Esophagus squamous epithelium (tissue), 5 donors: ENCODE measurements at places on chromosomes 3 and 15.
A peak's percentile ranks its signal among the peaks of the same experiment; 100 is the strongest.

- H3K27ac ChIP-seq, result no peak overlapping the region
- no peaks in the 10 kb centered on the region for H3K4me1 ChIP-seq
- no peaks in the 10 kb centered on the region for H3K36me3 ChIP-seq
Measured at GRCh38 chr3:140856905-140857304, 84.7 kb upstream of the SLC25A36 start.

DNA sequence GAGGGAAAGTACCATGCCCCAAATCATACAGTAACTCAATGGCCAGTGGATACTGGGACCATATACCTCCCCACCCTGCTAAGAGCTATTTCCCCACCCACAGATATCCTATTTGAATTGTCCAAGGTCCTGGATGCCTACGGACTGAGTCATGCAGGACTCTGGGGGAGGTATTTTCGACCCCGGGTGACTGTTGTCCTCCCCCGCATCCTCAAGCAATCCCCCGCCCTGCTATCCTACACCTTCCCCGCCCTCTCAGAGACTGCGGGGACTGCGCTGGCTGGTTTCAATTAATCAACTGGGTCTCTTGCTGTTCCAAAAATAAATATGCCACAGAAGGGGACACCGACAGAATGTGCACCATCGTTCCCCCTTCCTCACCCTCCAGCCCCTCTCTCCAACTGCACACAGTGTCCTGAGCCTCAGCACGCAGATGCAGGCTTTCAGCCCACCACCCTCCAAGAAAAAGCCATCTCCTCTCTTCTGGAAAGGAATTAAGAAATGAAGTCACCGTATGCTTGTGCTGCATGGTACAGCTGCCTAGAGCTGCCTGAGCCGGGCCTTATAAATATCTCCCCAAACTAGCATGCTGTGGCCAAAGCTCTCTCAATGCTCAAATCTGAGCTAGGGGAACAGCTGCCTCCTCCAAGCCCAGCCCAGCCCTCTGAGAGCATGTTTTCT lies 8.1 kb downstream of the CAV3 start:
- H3K27ac ChIP-seq, result no peak overlapping the region
- H3K4me1 ChIP-seq, result peaks cover 6% of the 10 kb centered on the region
- DNase-seq, result no peak
- H3K36me3 ChIP-seq, result no peaks in the 10 kb centered on the region

GRCh38 chr15:42608110-42608531 lies 32.7 kb downstream of the STARD9 start:
- H3K27me3 ChIP-seq, result no peaks in the 10 kb centered on the region
- H3K4me3 ChIP-seq, result no peak overlapping the region

- H3K4me1 ChIP-seq, result peaks cover 6% of the 10 kb centered on the region
- no peaks in the 10 kb centered on the region for H3K27me3 ChIP-seq
- no peak overlapping the region for H3K27ac ChIP-seq
Measured at GRCh38 chr15:60840306-60840702, 361.4 kb upstream of the ICE2 start.

DNA sequence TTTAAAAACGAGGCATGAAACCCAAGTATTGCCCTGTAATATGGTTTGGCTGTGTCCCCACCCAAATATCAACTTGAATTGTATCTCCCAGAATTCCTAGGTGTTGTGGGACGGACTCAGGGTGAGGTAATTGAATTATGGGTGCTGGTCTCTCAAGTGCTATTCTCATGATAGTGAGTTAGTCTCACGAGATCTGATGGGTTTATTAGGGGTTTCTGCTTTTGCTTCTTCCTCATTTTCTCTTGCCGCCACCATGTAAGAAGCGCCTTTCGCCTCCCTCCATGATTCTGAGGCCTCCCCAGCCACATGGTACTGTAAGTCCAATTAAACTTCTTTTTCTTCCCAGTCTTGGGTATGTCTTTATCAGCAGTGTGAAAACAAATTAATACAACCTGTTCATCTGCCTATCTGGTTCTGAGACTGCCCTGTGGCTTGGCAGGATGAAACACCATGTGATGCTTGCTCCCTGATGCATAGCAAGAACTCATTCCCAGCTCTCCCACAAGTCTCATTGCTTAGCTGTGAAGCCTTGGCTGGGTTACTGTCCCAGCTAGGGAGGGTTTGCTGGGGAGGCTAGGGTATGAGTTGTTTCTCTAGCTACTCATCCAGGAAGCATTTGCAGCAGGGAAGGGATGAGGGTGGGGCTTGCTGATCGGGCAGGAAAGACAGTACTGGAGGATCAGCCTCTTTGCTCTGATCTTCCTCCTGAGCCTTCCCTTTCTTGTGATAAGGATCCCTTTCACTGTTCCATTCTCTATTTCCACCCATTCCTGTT lies 3.7 kb upstream of the SQOR start:
- H3K36me3 ChIP-seq, result no peaks in the 10 kb centered on the region
- peak overlapping the region; percentile 81 for H3K27ac ChIP-seq
- H3K27me3 ChIP-seq, result no peaks in the 10 kb centered on the region

DNA sequence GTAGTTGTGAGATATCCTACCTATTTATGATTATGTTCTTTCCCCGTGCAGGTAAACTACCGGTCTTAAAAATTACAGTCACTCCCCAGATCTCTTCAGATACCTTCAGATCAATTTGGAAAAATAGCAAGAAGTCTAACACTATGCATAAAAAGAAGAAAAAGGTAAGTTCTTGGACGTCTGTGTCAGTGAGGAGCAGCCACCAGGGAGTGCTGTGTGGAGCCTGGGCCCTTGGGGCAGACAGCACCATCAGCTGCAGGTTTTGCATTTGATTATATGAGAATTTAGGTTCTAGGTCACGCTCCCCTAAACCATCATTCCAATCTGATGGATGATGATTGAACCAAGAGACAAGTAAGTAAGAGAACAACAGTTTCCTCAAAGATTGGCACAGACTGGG lies 8.9 kb upstream of the RNF7 start:
- H3K27ac ChIP-seq, result no peak overlapping the region
- no peaks in the 10 kb centered on the region for H3K36me3 ChIP-seq
- no peak for DNase-seq

GRCh38 chr3:12452361-12453330 lies 31.6 kb upstream of the TSEN2 start:
- H3K4me1 ChIP-seq, result no peaks in the 10 kb centered on the region
- H3K27ac ChIP-seq, result no peak overlapping the region
- no peaks in the 10 kb centered on the region for H3K36me3 ChIP-seq
- no peak for DNase-seq
- no peaks in the 10 kb centered on the region for H3K27me3 ChIP-seq

GRCh38 chr15:25244731-25245585 lies 193.9 kb downstream of the UBE3A start:
- no peak for DNase-seq
- H3K4me3 ChIP-seq, result no peak overlapping the region
- H3K36me3 ChIP-seq, result no peaks in the 10 kb centered on the region
- no peak overlapping the region for H3K27ac ChIP-seq

DNA sequence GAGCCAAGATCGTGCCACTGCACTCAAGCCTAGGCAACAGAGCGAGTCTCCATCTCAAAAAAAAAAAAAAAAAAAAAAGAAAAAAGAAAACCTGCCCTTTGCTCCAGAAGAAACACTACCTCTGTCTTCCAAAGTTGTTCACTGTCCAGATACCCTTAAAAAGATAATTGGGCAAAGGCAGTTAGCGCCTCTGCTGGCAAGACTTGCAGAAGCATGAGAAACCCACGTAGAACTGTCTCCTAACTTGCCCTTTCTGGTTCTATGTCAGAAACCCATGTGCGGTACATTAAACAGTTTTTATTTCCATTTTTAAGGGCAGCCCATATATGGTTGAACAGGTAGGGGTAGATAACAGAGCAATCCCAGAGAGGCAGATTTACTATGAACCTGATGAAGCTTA lies 1026.4 kb downstream of the ROBO2 start:
- no peak overlapping the region for H3K4me3 ChIP-seq
- no peaks in the 10 kb centered on the region for H3K27me3 ChIP-seq
- H3K27ac ChIP-seq, result no peak overlapping the region
- no peaks in the 10 kb centered on the region for H3K36me3 ChIP-seq
- DNase-seq, result no peak
- no peaks in the 10 kb centered on the region for H3K4me1 ChIP-seq

DNA sequence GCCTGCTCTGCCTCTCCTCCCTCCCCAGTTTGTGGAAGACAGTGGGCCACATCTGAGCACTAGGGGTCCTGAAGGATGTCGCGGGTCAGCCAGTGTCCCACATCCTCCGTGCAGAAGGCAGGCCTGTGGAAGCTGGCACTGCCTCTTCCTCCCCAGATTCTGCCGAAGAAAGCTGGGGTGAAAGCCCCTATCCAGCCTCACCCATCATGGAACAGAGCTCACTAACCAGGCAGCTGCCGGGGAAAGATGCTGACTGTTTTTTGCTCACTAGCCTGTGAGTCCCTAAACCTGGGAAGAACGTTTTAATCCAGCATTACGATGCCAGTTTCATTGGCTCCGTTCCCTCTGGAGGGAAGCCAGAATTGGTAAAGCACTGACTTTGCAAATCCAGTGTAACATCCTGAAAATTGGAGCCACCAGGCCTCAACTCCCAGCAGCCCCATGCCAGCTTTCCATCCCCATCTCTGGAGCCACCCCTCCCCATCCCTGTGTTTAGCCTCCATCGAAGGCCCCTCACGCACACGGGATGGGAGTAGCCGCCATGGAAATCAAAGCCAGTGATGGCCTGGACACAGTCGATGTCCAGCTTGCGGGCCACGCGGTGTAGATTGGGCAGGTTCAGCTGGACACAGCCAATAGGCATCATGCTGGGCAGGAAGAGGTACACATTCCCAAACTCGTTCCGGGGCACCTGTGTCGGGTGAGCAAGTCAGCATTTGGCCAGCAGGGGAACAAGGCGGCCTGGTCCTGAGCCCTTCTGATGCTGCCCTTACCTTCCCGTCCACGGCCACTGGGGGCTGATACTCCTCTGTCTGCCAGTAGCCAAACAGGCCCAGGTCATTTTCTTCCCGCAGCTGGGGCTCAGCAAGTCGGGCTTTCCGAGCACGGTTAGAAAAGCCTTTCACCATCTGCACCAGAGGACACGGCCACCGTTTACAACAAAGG lies 23.5 kb downstream of the TMEM43 start:
- DNase-seq, result no peak
- H3K27ac ChIP-seq, result peak overlapping the region; percentile 43
- peaks cover 43% of the 10 kb centered on the region for H3K4me1 ChIP-seq
- H3K4me3 ChIP-seq, result no peak overlapping the region
- peaks cover 6% of the 10 kb centered on the region for H3K36me3 ChIP-seq

DNA sequence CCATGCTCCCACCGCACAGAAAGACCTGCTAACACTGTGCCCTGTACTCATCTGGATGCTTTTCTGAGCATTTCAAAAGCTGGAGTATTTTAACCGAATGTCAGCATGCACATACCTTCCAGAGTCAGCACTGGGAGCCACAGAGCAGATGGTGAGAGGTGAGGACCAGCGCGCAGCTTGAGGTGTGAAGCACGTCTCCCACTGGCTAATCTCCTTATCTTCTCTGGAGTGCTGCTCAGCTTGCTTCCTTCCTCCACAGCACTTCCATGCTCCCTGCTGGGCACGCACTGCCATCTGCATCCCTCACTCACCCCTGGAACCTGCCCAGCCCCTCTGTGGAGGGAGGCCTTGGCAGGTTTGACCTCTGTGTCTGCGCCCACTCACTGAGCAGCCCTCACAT lies at the start of gene GNB5:
Gene GNB5 (minus strand): TSS at position 186 of the 400 bp plus-strand sequence. CDS start 6,716 bp downstream, outside the sequence.
- no peaks in the 10 kb centered on the region for H3K4me1 ChIP-seq
- no peak within 1 kb of the TSS for H3K27ac ChIP-seq
- DNase-seq, result no peak
- no peaks in the 10 kb centered on the region for H3K27me3 ChIP-seq
- H3K36me3 ChIP-seq, result no peaks in the 10 kb centered on the region

GRCh38 chr15:35867356-35867755 lies 321.4 kb upstream of the DPH6 start:
- H3K4me3 ChIP-seq, result no peak overlapping the region
- DNase-seq, result no peak
- no peak overlapping the region for H3K27ac ChIP-seq

DNA sequence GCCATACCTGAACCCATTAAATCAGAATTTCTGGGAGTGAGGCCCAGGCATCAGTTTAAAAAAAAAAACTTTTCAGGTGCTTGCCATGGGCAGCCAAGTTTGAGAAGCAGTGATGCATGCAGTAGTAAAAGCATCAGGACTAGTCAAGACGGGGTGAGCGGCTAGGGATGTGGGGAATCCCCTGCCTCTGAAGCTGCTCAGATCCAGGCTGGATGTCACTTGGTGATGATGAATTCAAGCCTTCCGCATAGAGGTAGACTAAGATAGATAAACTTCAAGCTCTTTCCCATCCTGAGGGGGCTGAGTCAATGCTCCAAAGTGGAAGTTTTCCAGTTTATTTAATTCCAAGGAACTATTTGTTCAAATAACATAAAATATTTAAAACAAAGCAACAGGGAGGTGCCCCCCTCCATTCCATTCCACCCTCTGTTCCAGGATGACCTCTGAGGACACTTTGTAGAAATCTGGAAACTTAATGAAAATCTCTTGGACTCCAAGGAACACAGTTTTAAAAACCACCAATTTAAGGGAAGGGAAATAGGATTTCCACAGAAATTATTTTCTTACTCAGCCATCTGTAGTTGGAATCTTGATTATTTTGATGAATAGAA lies 100.4 kb upstream of the NR2E3 start:
- H3K4me1 ChIP-seq, result peaks cover 68% of the 10 kb centered on the region
- no peaks in the 10 kb centered on the region for H3K27me3 ChIP-seq
- no peak overlapping the region for H3K27ac ChIP-seq
- no peak for DNase-seq
- H3K36me3 ChIP-seq, result no peaks in the 10 kb centered on the region
- no peak overlapping the region for H3K4me3 ChIP-seq

GRCh38 chr15:96361309-96362010 lies 31.0 kb downstream of the NR2F2 start:
- DNase-seq, result no peak
- no peaks in the 10 kb centered on the region for H3K36me3 ChIP-seq
- H3K27me3 ChIP-seq, result no peaks in the 10 kb centered on the region
- H3K4me1 ChIP-seq, result peaks cover 49% of the 10 kb centered on the region

GRCh38 chr3:99357131-99357530 lies 281.3 kb upstream of the COL8A1 start:
- no peak overlapping the region for H3K27ac ChIP-seq
- H3K4me1 ChIP-seq, result no peaks in the 10 kb centered on the region
- DNase-seq, result no peak
- no peak overlapping the region for H3K4me3 ChIP-seq
- no peaks in the 10 kb centered on the region for H3K36me3 ChIP-seq

- H3K27me3 ChIP-seq, result no peaks in the 10 kb centered on the region
- no peak for DNase-seq
- H3K4me3 ChIP-seq, result no peak overlapping the region
- H3K27ac ChIP-seq, result peak overlapping the region; percentile 2
- H3K4me1 ChIP-seq, result no peaks in the 10 kb centered on the region
- H3K36me3 ChIP-seq, result no peaks in the 10 kb centered on the region
Measured at GRCh38 chr3:177658354-177658753, 461.1 kb upstream of the TBL1XR1 start.

DNA sequence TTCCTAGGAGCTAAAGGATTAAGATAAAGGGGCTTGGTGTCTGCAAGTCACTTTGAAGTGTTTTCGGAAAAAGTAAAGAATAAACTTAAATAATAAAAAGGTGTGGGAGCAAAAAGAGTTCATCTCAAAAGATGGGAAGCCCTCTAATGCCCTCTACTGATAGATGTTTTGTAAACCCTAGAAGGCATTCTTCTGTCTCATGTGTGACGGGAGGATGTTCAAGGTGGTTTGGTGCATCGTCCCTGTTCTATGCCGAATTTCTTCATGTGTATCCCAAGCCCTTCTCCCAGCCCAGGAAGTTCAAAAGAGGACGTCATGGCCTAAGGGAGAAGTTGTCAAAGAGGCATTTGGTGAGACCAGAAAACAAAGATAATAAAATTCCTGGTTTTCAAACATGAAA lies 37.2 kb downstream of the CCK start:
- peaks cover 3% of the 10 kb centered on the region for H3K36me3 ChIP-seq
- H3K27ac ChIP-seq, result no peak overlapping the region
- no peak overlapping the region for H3K4me3 ChIP-seq
- H3K27me3 ChIP-seq, result peaks cover 12% of the 10 kb centered on the region
